ENCODE measurements at places on chromosomes 1 and 21. TPM values are rescaled to one million over a fixed set of nuclear protein-coding genes. Genes with fewer than 3 reads are reported as not detected.

The TEDDM1 gene
- 0.08 TPM for polyA plus RNA-seq

The IFI44L gene
- 9.3 TPM for polyA plus RNA-seq

The CFAP141 gene
- polyA plus RNA-seq, result not detected

The CORT gene
- not detected for polyA plus RNA-seq

The RPTN gene
- not detected for polyA plus RNA-seq

The SELP gene
- polyA plus RNA-seq, result 2.2 TPM

The NUDT4B gene
- polyA plus RNA-seq, result 5.8 TPM

The KCNK2 gene
- not detected for polyA plus RNA-seq

The C1orf50 gene
- polyA plus RNA-seq, result 4.2 TPM

The PTGFRN gene
- not detected for polyA plus RNA-seq

The SLFNL1 gene
- 0.20 TPM for polyA plus RNA-seq
